CD4-positive, alpha-beta T cell (primary cell): ENCODE measurements at places on chromosomes 7 and 10.

DNA sequence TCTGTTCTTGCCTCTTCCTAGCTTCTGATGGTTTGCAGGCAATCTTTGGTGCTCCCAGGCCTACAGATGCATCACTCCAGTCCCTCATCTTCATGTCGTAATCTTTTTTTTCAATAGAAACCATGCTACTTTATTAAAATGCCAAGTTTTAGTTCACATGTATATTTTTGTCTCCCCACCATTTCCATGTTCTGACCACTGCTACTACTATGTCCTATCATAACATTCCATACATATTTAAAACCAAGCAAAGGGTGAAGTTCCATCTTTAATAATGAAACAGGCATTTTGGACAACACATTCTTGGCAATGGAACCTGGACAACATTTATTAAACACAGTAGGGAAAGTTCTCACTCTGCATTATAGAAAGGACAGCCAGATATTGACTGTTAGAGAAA, 58.8 kb downstream of the ZNF518A start:
- DNase-seq = no peak

DNA sequence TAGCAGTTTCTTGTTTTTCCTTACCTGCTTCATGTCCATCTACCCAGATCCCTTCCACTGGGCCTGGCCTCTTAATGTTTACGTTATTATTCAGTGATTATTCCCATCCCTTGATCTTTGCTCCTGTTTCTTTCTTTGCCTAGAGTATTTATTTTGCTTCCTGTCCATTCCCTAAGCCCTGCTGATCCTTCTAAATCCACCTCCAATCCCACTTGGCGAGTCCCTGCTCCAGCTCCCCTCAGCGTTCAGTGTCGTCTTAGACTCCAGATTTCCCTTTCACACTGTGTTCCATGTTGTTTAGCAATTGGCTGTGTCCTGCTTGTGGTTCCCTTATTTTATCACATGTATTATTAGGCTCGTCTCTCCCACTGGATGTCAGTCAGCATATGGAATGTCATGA, 7.3 kb downstream of the PPP2R2D start:
- no peak for DNase-seq

- no peak for DNase-seq
Measured at GRCh38 chr10:42177077-42177792, 461.1 kb downstream of the ZNF33B start.

DNA sequence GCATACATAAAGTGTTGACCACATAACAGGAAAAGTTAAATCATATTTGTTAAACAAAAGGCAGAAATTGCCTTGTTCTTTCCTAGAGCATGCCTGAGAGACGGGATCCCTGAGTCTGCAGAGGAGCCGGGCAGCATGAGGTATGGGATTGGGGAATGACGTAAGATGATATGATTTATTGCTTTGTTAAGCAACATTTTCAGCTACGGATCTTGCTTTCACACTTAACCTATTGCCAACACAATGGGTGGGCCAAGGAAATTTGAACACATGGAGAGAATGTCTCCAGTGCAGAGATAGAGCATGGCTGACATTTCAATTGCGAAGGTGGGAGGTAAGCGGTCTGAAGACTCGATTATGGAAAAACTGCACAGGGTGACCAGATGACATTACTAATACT, 76.7 kb downstream of the EMX2 start:
- no peak for DNase-seq

DNA sequence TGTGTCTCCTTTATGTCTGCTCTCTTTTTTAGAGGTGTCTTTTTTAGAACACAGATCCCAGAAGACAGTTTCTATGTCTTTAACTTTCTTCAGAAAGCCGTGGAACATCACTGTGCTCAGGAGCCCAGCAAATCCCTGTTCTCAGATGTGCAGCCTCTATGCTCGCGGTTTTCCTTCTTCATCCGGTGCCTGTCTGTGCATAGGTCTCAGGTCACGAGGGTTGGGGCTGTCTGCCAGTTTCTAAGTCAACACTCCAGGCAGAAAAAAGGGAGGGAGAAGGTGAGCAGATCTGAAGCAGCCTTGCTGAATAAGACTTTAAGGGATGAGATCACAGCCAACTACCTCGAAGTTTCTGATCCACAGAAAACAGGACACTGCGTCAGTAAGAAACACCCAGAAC, 68.5 kb downstream of the CRTAC1 start:
- no peak for DNase-seq

GRCh38 chr7:44383566-44383965, 58.2 kb upstream of the CAMK2B start:
- DNase-seq = no peak

DNA sequence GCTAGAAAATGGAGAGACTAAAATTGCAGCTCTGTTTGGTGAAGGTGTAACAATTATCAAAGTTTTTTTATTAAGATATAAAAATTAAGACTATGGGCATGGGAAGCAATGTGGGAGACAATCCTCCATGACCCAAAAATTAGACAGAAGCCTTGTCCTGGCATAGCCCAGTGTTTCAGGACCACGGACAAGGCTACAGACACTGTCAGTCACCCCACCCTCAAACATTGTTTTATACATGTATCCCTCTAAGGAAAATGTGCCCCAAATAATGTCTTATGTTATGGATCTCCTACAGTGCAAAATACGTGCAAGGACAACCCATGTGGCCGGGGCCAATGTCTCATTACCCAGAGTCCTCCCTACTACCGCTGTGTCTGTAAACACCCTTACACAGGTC, 24.0 kb downstream of the HABP2 start:
- no peak for DNase-seq

DNA sequence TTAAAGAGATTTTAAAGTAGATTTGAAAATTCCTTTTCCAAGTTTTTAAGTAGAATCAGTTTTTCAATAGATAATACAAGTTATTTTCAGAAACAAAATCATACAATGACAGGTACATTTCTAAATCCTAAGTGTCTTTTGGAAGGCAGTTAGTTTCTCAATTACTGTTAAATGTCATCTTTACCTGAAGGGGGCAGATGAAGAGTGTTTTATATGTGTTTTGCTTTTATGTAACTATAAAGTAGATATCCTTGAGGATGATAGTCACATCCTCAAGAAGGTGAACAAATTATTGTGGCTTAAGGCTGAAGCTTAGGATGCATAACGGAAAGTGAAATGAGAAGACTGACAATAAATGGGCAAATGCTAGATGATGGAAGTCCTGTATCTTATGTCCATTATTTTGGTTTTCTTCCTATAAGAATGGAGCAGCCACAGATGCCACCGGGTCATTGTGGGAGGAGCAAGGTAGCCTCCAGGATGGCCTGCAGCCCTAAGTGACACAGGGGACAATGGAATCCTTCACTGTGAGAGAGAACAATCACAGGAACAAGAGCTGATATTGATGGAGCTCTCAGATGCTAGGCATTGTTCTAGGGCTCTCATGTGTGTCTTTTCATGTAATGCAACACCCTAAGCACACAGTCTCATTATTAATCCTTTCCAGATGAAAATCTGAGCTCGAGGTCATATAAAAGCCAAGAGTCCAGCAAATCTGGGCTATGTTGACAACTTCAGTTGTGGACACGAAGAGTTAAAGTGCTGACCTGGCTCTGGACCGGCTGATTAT, 14.1 kb upstream of the MKX start:
- no peak for DNase-seq

GRCh38 chr10:30639946-30640786, 10.6 kb upstream of the LYZL2 start:
- no peak for DNase-seq

- peak; percentile 87 for DNase-seq
Measured at GRCh38 chr10:14507176-14507575, 176.5 kb upstream of the FRMD4A start.

GRCh38 chr10:4470231-4470835, 355.7 kb upstream of the AKR1E2 start:
- no peak for DNase-seq

DNA sequence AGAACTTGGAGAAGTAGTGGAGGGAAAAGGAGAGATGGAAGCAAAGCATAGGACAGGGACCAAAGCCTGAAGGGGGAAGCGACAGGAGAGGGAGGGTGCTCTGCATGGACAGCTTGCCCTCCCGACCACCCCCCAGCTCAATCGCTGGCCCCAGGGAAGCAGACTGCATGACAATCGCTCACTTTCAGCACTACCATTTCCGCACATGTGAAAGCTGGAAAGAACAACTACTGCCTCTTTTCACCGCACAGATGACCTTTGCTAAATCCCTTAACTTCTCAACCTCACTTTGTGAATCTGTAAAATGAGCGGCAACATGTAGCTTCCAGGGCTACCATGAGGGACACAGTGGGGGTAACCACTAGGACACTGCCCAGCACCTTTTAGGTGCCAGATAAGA, 17.1 kb downstream of the VOPP1 start:
- DNase-seq = no peak

DNA sequence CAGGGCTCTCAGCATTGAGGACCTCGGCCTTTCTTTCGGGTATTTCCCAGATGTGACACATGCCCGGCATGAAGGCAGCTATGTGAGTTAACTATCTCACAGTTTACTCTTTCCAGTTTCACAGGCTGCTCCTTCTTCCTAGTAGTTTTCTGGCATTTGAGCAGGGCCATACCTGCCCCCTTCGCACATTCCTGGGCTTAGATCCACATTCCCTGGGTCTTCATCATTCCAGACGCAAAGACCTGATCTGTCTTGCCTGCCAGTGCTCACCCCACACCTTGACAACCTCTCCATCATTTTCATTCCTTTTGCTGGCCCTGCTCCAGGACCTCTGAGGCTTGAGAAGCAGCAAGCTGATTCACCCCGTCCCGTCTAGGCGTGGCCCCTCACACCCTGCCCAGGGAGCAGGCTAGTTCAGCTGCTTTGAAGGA, 227.5 kb downstream of the WDR11 start:
- DNase-seq = no peak

- DNase-seq = no peak
Measured at GRCh38 chr10:100984672-100985177, 2.6 kb downstream of the MRPL43 start.

GRCh38 chr7:31327071-31327470, 13.5 kb downstream of the NEUROD6 start:
- DNase-seq = no peak

DNA sequence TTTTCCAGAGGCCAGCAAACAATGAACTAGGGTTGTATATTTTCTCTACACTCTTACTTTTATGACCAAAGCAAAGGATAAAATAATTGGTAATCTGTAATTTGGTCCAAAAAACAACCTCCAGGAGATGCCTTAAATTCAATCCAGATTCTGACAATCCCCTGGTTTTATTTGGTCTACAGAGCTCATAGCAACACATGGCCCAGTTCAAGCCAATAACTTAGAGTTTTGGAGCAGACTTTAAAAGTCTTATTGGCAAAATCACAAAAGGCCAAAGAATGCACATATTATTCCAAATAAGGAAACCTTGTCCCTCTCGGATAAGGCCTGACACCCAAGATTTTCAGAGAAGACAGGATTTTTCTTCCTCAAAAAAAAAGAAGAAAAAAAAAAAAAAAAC, 51.9 kb downstream of the SORBS1 start:
- DNase-seq = no peak

DNA sequence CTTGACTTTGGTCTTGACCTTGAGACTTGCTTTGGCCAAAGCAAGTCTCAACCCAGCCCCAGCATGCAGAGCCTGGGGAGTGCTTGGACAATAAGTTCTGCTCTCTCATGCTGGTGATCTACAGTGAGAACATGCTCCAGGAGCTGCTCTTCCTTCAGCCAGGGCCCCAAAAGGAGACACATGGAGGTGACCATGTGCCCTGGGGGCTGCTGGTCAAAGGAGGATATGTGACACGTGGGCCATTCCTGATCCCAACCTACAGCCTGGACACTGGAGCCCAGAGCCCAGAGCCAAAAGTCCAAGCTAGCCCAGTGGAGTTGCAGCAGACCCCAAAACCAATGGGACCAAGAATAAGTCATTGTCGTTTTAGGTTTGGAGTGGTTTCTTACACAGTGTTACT, 78.2 kb upstream of the CHST15 start:
- DNase-seq = no peak

- no peak for DNase-seq
Measured at GRCh38 chr10:12846718-12847117, 154.8 kb downstream of the CCDC3 start.

DNA sequence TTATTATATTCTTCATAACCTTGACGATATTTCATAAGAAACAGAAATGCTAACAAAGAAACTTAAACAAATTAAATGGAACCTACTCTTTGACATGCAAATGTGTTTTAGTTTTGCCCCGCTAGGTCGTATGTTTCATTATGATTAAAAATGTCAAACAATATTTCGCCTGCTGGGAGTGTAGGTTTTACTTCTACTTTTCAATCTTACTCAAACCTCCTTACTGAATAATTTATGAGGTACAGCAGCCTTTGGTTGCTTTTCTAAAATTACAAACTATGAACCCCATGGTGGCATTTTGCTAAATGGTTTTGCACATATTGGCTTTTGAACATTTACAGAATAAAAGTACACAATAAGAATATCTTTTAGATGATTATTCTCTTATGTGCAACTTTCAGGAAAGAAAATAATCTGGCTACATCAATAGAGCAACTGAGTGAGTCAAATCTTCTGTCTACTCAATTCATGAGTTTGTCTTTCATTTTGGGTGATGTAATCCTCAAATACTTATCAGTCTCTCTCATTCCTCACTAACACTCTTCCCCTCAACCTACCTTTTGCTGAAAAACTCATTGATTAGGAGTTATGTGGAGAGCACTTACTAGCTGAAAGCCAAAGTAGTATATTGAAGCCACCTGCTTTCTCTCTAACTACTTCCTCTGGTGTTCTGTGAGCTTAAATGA, 1226.4 kb downstream of the XPNPEP1 start:
- no peak for DNase-seq

DNA sequence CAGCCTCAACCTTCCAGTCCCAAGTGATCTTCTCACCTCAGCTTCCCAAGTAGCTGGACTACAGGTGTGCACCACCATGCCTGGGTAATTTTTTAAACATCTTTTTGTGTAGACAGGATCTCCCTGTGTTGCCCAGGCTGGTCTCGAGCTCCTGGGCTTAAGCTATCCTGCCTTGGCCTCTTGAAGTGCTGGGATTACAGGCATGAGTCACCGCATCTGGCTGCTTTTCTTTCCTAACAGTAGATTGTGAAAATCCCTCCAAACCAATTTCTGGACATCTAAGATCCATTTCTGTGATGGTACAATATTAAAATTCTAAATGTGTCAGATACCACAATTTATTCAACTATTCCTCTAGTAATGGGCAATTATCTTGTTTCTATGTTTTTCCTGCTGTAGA, 38.7 kb downstream of the RAB18 start:
- DNase-seq = no peak

GRCh38 chr7:93799750-93800357, 90.7 kb downstream of the TFPI2 start:
- no peak for DNase-seq
